ENCODE measurements at places on chromosomes 13 and 19.
A peak's percentile ranks its signal among the peaks of the same experiment; 100 is the strongest.

DNA sequence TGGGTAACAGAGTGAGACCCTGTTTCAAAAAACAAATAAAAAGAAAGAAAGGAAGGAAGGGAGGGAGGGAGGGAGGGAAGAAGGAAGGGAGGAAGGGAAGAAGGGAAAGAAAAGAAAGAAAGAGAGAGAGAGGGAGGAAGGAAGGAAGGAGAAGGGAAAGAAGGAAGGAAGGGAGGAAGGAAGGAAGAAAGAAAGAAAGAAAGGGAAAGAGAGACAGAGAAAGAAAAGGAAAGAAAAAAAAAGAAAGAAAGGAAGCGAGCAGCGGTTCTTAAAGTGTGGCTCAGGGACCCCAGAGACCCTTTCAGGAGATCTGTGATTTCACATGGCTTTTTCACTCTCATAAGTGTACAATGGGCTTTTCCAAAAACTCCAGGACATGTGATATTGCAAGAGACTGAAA, 9.9 kb upstream of the CADM4 start:
- no peak overlapping the region for H3K27ac ChIP-seq
- H3K27me3 ChIP-seq = no peaks in the 10 kb centered on the region
- H3K36me3 ChIP-seq = peaks cover 60% of the 10 kb centered on the region
- H3K4me3 ChIP-seq = no peak overlapping the region
- no peak for DNase-seq

- H3K4me3 ChIP-seq = no peak overlapping the region
- no peak for DNase-seq
Measured at GRCh38 chr19:38919837-38920601, 8.0 kb upstream of the CCER2 start.

- peaks cover 35% of the 10 kb centered on the region for H3K4me1 ChIP-seq
- H3K4me3 ChIP-seq = no peak overlapping the region
- H3K27ac ChIP-seq = peak overlapping the region; percentile 72
- H3K27me3 ChIP-seq = no peaks in the 10 kb centered on the region
- peaks cover 25% of the 10 kb centered on the region for H3K36me3 ChIP-seq
Measured at GRCh38 chr13:97367016-97367822, 66.8 kb upstream of the RAP2A start.

DNA sequence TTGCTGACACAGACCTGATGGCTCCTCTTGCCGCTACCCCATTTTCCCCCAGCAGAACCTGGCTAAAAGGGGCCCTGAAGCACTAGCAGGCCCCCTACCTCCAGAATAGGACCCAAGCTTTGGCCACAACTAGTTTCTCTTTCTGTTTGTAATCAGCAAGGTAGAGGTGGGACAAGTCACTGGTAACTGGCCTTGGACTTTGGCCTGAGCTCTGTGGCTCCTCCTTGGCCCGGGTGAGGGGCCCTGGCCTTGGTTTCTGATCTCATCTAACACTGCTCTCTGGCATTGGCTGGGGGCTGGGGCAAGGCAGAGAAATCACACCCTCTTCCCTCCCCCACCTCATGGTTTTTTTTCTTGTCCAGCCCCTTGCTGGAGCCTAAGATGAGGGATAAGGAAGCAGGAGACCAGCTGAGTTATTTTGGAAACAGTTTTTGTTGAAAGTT, 2.1 kb downstream of the CALM3 start:
- peaks cover 24% of the 10 kb centered on the region for H3K4me1 ChIP-seq
- H3K4me3 ChIP-seq = peak overlapping the region; percentile 99
- DNase-seq = peak; percentile 68
- H3K36me3 ChIP-seq = peaks cover 28% of the 10 kb centered on the region

DNA sequence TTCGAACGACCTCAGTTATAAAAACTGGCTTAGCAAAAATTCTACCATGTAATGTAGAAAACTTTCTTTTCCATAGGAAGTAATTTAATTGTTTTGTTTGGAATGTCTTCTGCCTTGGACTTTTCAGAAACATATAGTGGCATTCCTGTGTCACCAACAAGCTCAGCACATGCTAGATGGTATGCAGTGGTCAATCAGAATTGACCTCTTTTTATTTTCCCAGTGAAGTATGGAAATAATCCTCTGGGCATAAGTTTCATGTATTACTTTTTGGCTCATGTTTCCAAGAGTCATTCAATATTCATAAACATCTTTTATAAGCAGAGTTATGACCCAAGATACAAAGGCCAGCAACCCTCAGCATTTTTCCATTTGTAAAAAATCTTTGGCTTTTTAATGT, 33.6 kb downstream of the NALCN start:
- no peaks in the 10 kb centered on the region for H3K27me3 ChIP-seq
- H3K27ac ChIP-seq = no peak overlapping the region
- H3K36me3 ChIP-seq = no peaks in the 10 kb centered on the region
- peaks cover 19% of the 10 kb centered on the region for H3K4me1 ChIP-seq
- H3K4me3 ChIP-seq = no peak overlapping the region
